ENCODE measurements at places on chromosomes 5 and 9.

DNA sequence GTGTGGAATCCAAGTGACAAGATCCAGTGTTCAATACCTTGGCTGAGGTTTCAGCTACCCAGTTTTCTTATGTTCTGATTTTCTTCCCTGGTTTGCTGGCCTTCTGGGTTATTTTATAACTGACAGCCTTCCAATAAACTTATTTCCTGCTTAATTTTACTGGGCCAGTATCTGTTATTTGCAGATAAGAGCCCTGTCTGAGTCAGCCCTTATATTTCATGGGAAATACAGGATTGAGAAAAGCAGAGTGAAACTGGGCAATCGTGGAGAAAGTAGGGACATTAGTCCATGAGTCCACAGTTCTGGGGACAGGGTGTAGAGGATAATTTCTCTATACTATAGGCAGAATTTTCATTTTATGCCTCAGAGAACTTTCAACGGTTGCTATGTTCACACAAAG lies 32.3 kb downstream of the TMEM167A start:
- no peak for DNase-seq

- no peak for DNase-seq
These were observed 318.9 kb upstream of the RIOK2 start for GRCh38 chr5:97501965-97502305.

DNA sequence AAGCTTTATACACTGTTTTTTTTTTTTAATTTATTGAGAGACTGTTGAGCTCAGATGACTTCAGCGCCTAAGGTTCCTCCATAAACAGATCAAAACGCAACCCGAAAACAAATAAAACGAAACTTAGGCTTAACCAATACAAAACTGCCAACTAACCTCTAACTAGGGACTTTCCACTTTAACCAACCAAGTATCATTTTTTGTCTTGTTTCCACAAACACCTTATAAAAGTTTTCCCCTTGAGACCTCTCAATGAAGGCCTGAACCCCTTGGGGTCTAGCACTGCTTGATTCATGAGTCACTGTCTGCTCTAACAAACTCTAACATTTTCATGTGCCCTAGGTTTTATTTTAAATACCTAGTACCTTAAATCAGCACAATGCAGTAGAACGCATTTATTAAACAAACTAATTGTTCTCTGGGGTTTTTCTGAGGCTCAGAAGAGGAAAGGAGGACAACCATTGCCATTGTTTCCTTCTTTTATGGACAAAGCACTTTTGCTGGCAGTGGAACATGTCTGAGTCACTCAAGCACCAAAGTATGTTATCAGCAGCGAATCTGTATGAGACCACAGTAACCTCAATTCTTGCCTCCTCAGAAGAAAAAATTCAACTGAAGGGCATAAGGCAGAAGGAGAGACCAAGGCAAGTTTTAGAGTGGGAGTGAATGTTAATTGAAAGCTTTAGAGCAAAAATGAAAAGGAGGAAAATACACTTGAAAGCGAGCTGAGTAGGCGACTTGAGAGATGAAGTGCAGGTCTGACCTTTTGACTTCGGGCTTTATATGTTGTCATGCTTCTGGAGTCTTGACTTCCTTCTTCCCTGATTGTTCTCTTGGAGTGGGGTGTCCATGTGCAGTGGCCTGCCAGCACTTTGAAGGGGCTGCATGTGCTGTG lies 97.7 kb upstream of the HCN1 start:
- no peak for DNase-seq

GRCh38 chr5:175457466-175457865 lies 13.5 kb upstream of the DRD1 start:
- DNase-seq = no peak

DNA sequence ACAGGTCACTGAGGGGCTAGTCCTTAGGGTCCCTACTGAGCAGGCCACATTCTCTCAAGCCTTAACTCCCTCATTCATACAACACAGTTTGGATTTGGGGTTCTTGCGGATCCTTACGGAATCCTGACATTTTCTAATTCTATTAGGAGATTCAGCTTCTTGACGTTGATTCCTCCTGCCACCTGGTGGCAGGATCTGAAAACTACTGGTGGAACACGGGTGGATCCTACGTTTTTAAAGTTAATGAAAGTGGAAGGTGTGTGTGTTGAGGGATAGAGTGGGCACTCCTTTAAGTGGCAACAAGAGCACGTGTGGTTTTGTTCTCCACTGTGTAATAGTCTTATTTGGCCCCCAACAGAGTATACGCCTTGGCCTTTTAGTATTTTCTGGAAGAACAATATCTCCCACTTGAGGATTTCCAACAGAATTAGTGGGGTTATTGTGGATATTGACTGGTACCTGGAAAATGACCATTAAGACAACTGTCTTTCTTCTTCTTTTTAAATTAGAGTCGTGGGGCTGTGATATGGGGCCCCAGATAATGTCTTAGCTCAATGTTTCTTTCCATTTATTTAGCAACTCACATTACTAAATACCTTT lies 25.2 kb downstream of the SLC28A3 start:
- peak; percentile 31 for DNase-seq

DNA sequence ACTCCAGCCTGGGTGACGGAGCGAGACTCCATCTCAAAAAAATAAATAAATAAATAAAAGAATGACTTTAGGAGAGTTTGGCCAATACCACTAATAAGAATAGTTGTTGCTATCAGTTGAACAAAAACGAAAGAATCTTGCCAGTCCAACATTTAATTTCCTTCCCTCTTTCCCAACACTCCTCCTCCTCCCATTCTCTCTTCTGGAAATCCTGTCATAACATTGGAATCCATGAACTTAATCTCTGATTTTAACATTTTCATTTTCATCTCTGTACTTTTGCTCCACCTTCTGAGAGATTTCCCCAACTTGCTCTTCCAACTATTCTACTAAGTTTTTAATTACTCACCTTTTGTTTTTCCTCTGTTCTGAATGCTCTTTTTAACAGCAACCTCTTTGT lies 42.8 kb upstream of the CDK20 start:
- no peak for DNase-seq

DNA sequence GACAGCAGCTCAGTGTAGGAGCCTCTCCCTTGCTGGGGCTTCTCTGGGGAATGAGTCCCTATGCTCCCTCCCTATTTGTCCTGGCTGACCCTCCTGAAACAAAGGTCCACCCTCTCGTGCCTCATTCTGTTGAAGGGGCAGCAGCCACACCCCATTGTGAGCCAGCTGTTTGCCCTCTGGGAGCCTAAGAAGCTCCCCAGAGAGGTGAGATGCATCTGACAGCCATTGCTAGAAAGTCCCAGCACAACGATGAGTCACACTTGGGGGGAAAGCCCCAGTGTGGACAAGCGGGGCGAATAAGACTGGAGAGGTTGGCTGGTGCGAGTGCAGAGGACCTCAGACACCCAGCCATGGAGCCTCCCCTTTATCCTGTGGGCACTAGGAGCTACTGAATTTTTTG lies 101.4 kb downstream of the PPARGC1B start:
- DNase-seq = no peak

GRCh38 chr5:180618829-180619562 lies 27.7 kb upstream of the SCGB3A1 start:
- no peak for DNase-seq

DNA sequence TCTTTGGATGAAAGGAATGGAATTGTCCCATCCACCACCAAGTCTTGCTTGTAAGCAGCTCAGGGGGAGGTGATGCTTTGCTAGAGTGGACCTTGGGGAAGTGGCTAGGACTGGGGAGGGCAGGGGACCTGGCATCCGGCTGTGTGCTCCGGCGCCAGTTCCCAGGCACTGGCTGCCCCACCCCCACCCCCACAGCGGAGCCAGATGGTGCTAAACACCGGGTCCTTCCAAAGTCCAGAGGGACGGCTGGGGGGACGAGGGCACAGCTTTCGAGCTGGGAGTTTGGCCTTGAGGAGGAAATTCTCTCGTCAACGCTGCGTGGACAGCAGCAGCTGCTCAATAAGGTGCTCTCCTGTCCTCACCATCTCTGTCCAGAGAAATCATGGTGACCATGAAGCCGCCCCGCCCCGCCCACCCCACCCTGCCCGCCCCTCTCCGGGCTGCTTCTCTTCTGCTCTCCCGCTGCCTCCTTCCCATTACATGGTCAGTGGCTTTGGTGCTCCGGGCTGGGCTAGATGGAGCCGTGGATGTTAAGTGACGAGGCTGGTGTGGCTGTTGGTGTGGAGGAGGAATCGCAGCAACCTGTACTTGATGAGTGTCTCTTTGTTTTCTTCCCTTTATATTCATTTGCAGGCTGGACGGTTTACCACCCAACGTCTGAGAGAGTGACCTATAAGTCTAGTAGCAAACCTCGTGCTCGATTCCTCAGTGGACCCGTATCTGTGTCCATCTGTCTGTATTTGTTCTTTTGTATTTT lies 115.7 kb downstream of the WNK2 start:
- DNase-seq = no peak

GRCh38 chr5:96875791-96876291 lies 459 bp upstream of the ERAP2 start:
- DNase-seq = no peak

DNA sequence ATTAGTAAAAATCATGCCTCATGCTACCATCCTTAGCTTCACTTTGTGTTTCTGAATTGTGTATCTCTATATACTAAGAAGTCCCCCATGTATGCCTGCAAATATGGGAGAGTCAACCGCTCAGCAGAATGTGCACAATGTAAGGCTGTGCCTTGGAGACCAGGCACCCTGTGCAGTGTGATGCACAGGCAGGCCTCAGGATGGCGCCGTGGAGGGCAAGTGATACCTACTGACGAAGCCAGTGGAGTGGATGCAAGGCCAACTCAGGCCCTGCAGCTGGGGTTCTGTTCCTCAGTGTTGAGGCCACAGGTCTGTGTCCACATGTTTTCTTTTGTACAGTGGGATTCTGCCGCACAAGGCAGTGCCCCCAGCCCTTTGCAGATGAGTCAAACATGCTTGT lies 28.4 kb downstream of the SYK start:
- no peak for DNase-seq

DNA sequence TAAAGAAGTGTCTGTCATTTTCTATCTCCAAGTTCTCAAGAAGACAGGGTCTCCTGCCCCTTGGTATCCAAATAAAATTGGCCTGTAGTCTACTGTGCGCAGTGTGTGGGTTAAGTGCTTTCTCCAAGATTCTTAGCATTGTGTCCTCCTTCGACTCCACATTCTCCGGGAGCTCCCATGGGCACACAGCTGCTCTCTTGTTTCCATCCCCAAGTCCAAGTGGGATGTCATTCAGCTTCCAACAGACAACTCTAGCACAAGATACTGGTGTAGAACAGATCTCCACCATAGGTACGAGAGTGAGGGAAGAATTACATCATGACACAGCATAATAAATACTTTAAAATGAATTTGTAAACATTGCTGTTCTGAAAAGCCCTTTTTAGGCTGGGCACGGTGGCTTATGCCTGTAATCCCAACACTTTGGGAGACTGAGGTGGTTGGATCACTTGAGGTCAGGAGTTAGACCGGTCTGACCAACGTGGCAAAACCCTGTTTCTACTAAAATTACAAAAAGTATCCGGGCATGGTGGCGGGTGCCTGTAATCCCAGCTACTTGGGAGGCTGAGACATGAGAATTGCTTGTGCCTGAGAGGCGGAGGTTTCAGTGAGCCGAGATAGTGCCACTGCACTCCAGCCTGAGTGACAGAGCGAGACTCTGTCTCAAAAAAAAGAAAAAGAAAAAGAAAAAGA lies 196.2 kb downstream of the C9orf152 start:
- DNase-seq = no peak

GRCh38 chr9:133003671-133004090 lies 25.2 kb downstream of the GFI1B start:
- DNase-seq = no peak

GRCh38 chr5:12099296-12099695 lies 195.1 kb upstream of the CTNND2 start:
- no peak for DNase-seq

- DNase-seq = no peak
These were observed 175.3 kb downstream of the RFK start for GRCh38 chr9:76218886-76219445.

GRCh38 chr9:112884101-112884500 lies 6.6 kb downstream of the SLC46A2 start:
- no peak for DNase-seq

DNA sequence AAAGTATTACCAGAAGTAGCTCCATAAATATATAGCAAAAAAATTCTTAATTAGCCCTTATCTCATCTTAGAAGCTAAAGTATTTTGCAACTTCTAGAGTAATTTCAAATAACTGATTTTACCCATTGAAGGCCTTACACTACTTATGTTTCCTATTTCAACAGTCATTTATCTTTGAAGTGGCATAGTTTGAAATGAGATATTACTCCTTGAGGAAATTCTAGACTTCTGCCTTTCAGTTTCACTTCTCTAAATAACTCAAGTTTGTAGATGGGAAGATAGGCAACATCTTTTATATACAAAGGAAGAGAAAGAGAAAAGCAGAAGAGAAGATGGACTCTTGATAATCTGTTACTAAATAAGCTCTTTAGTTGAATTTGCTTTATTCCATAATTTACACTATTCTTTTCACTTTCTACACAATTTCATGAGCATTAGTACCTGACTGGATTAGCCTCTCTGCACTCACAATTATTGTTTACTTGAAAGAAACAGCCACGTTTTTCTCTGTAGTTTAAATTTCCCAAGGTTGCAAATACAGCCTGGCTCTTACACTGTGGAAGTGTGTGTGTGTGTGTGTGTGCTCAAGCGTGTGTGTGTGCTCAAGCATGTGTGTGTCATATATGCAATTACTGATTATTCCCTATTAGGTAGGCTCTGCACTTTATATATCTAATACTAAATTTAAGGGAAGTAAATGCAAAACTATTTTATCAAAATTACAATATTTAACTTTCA lies 60.6 kb upstream of the EMB start:
- no peak for DNase-seq

DNA sequence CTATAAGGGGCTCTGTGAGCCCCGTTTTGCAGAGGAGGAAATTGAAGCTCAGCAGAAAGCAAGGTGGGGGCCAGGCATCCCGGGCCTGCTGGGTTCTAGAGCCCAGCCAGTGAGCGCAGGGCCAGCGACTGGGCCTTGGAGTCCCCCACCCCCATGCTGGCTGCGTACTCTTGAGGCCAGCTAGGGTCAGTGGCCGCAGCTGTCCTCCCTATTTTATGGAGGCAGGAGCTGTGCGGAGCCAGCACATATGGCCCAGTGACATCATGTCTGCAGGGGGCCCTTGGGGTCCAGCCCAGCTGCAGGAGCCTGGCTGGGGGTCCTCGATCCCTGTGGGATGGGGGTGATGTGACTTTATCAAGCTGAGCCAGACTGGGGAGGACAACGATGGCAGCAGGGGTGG lies 71.3 kb downstream of the HMCN2 start:
- DNase-seq = no peak

DNA sequence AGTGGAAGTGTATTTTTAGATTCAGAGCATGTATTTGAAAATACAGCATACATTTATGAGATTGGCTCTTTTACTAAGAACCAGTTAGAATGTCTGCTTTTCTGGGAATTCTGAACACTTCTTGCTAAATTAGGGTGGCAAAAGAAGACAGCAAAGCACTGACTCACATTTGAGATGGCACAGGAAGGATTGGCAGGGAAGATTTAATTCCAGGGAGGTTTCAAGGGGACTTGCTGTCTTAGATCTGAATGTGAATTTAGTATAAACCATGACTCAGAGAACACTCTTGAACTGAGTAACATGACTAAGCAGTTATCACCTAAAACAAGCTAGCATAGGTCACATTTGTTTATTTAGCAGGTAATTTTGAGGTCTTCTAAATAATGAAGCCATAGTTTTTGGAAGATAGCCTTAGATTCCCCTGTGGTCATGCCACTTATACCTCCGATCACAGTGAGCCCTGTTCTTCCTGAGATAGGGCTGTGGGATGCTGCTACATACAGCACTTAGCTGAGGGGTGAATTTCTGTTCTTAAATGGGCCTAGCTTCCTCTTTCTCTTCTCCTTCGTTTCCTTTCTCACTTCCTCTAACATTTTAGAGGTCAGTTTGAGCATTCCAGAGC lies 173.8 kb downstream of the PCSK1 start:
- no peak for DNase-seq

All from stimulated activated CD4-positive, alpha-beta T cell treated with anti-CD3 and anti-CD28 coated beads, Interleukin-12 subunit alpha, Interleukin-12 subunit beta, amount 100 ng/mL, for 24 hours (primary cell).